CD4-positive, alpha-beta T cell treated with Interleukin-21 for 1 hour (primary cell): ENCODE measurements at places on chromosomes 4 and X.

- DNase-seq, result no peak
Measured at GRCh38 chr4:98784947-98785706, 126.7 kb upstream of the TSPAN5 start.

DNA sequence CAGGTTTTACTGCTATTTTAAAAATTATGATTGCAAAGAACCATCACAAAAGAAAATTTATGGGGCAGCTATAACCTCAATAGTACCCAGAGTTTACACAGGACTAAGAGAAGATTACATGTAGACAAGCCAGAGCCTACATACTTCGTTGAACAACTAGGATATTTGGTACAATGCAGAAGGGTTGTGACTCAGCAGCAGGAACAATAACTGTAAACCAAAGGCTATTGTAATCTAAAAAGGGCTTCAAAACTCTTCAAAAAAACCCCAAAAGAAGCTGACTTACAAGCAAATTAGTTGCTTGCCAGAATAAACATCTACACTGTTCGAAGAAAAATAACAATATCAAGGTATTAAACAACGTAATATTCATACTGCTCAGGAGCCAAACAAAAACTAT lies 618.0 kb downstream of the STPG2 start:
- no peak for DNase-seq

DNA sequence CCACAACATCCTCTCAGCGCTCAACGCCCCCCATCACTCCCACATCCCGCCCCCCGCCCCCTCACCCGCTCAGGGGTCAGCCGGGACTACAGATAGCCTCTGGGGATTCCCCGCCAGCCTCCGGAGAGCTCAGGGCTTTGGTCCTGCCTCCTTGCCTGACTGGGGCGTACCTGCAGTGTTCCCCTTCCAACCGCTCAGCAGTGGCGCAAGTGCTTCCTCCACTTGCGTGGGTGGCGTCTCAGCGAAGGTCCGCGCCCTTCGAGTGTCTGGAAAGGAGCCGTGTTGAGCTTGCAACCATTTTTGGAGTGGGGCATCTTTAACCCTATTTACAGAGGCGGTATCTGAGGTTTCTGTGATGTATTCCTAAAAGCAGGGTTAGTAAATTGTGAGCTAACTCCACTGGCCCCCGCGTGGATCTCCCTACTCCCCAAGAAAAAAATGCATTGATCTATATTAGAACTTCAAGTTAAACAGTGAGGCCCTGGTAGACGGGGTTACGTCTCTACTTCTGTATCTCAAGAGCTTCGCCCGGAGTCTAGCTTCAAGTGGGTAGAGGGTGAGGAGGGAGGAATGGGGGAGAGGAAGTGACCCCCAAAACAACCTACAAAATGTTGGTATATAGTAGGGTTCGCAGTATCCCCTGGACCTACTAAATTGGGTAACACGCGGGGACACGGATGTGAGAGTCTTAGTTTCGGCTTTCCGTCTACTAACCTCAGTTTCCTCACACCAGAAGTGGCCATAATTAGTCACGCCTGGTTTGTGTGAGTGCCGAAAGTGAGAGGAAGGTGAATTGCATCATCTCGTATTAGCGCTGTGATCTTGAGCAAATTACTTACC lies 16.1 kb downstream of the NKX3-2 start:
- DNase-seq, result no peak

GRCh38 chr4:8176547-8177399 lies 18.2 kb upstream of the ABLIM2 start:
- peak; percentile 52 for DNase-seq

DNA sequence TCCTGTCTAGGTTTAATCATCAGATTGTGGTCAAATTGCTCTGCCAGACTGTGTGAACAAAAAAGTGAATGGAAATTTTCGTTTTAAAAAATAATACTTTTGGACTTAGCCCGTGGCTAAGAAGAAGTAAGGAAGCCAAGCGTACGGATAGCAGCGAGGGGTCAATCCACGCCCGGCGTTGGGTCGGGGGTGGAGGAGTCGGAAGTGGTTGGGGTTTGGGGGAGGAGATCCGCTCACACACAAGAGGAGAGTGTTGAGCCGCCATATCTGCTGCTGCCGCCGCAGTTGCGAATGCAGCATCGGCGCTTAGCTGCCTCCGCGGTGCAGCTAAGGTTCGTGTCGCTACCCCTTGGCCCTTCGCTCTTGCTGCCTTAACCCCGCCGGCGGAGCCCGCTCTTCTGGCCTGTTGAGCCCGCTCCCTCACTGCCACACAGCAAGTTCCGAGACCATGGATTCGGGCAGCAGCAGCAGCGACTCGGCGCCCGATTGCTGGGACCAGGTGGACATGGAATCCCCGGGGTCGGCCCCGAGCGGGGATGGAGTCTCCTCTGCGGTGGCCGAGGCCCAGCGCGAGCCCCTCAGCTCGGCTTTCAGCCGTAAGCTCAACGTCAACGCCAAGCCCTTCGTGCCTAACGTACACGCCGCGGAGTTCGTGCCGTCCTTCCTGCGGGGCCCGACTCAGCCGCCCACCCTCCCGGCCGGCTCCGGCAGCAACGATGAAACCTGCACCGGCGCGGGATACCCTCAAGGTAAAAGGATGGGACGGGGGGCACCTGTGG lies at the start of gene GSPT2:
Gene GSPT2, plus strand, starts transcription at position 264 of the 779 bp plus-strand sequence. Its CDS starts 185 bp downstream, at position 449.
- peak; percentile 63 for DNase-seq

- DNase-seq, result no peak
Measured at GRCh38 chrX:132652871-132653270, 164.0 kb upstream of the MBNL3 start.

- no peak for DNase-seq
Measured at GRCh38 chr4:143404555-143404954, 67.9 kb downstream of the GAB1 start.

- DNase-seq, result no peak
Measured at GRCh38 chr4:40606239-40606767, 23.4 kb downstream of the RBM47 start.

DNA sequence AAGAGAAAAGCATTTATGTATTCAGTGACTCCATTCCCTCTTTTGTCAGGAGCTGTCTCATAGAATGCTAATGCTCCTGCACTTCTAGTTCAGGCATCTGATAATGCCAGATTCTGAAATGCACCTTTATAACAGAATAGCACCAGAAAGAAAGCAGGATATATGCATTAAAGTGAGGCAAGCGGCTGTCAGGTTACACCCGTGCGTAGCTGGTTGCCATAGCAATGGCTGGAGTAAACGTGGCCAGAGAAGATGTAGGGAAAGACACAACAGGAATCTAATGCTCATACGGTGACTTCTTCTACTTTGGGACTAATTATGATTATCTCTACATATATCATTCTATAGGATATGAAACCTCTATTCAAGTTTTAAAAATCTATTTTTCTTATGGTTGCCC lies 5.9 kb downstream of the EMCN start:
- DNase-seq, result no peak

DNA sequence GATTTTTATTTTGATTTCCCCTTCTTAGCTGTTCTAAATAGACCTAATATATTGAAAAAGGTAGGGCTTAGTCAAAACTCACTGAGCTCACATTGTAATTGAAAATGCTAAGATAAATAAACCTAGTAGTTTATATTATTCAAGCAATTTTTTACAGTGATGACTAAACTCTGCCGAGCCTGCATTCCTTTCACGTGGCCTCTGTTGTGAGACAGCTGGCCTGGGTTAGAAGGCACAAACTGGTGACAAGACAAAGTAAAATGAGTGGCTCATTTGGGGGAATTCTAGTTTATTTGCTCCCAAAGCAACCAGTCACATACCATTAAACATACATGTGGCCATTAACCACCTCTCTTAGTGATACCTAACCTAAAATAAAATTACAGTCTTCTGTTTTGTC lies 169.4 kb upstream of the TEX13C start:
- DNase-seq, result no peak

- DNase-seq, result no peak
Measured at GRCh38 chrX:64230123-64230970, at the start of gene ASB12. Gene ASB12, minus strand, starts transcription at chrX:64230607. Its CDS starts 4,957 bp downstream, at chrX:64225650.

GRCh38 chrX:23317799-23318724 lies 16.6 kb upstream of the PTCHD1 start:
- DNase-seq, result peak; percentile 2

DNA sequence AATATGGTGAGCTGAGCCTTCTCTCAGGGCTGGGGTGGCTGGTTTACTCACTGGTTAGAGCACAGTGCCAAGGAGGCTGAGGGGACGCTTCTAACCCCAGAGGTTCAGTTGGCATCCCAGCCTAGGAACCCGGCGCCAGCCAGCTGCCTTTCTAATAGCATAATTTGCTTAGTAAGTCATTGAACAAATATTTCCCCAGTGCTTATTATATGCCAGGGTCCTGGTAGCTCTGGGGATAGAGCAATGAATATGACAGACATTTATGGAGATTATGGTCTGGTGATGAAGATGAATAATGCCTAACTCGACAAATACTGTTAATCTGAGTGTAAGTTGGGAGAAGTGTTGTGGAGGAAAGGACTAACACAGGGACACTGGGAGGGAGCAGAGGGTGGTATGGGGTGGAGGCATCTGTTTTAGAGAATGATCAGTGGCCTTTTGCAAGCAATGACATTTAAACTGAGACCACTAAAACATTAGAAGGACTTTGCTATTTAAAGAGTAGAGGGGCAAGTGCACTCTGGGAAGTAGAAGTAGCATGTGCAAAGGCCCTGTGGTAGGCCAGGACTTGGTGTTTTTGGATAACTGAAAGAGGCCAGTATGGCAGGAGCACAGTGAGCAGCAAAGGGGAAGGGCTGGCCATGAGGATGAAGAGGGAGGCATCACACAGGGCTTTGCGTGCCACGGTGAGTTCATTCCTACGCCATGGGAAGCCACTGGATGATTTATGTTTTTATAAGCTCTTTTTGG lies 71.9 kb downstream of the ATG4A start:
- no peak for DNase-seq

DNA sequence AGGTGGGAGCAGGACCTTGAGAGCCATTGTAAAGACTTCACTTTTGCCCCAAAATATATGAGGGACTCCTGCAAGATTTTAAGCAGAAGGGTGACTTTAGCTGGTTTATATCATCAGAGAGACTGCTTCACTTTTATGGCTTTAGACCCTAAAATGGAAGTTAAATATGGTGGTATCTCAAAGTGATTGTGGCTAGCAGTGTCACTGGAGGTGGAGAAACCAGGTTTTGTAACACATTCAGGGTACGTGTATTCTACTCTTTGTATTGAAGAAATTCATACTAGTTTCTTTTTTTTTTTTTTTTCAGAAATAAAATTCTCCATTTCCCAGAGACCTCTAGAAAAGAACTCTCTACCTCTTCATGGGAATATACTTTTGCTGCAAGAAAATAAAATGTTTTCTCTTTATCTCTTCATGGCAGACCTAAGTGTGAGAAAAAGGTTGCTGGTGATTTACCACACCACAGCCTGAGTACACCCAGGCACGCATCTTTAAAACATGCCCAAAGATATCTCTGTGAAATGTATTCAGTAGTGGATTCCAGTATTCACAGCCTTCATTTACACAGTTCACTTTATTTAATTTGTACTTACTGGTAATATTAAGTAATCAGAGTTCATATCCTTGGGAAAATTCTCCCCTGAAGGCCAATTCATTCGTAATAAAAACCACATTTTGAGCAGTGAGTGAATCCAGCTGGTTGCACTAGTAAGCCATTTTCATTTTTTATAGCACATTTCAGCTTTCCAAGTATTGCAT lies 74.3 kb upstream of the GUCY1A1 start:
- DNase-seq, result no peak

DNA sequence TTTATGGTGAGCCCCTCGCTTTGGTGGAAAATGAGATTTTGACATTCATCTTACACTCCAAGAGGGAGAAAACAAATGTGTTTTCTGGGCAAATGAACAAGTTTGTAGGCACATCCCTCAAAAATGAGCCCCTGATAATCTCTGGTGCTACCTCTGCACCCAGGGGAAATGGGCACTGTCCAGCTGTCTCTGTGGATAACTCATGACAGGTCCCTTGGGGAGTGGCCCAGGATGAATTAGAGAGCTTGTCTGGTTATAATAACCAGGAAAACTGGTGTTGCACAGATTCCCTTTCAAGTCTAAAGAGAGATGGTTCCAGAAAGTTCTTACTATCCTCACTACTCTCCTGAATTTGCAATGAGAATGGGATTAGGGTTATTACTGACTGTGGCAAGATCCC lies 7.5 kb downstream of the RASL11B start:
- no peak for DNase-seq

DNA sequence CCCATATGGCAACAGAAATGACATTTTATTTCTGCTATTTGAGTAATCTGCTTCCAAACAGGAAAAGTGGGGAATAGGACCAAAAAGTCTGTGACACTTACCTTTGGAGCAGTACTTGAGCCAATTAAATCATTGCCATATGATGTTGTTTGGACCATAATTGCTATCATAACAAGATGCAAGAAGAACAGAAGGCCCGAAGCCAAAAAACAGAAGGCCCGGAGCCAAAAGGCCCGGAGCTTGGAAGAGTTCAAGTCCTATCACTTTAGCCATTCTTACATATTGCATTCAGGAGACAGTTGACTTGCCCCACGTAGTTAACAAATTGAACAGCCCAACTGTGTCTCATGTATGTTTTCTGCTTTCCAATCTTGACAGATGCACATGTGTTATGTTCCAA lies 285.6 kb downstream of the ARHGAP24 start:
- DNase-seq, result no peak

DNA sequence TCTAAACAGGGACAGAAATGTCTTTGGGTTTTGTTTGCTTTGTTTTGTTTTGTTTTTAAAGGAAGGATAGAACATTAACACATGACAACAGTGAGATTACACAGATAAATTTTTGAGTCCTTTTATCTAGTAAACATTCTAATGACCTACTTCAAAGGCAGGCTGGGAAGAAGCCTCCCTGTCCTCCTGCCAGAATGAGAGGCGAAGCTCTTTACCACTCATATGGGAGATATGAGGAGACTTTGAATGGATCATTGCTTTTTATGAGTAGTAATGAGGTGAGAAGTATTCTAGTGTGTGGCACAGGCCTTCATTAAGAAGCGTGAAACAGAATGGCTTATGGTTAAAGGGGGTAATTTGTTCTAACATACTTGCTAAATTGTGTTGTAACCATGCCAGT lies 172.0 kb downstream of the FBXO8 start:
- DNase-seq, result no peak

DNA sequence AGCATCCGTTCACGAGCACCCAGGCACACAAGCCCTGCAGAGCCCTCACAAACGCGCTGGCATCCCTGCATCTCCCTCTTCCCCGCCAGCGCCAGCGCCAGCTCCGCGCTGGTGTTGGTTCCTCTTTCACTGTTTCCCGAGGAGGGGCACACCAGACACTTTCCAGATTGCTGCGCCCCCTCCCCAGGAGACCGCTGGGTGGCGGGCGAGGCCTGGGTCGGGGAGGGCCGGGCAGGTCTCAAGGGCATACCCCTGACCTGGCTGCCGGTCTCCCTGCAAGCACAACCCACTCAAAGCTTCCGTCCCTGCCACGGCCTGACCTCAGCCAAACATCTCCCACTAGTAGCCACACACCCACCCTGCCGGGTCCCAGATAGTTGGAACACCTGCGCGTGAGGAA lies 2.2 kb upstream of the NKX1-1 start:
- DNase-seq, result no peak

GRCh38 chrX:149453906-149454822 lies 50.9 kb downstream of the IDS start:
- no peak for DNase-seq
